ENCODE measurements at places on chromosomes 3 and 15.

DNA sequence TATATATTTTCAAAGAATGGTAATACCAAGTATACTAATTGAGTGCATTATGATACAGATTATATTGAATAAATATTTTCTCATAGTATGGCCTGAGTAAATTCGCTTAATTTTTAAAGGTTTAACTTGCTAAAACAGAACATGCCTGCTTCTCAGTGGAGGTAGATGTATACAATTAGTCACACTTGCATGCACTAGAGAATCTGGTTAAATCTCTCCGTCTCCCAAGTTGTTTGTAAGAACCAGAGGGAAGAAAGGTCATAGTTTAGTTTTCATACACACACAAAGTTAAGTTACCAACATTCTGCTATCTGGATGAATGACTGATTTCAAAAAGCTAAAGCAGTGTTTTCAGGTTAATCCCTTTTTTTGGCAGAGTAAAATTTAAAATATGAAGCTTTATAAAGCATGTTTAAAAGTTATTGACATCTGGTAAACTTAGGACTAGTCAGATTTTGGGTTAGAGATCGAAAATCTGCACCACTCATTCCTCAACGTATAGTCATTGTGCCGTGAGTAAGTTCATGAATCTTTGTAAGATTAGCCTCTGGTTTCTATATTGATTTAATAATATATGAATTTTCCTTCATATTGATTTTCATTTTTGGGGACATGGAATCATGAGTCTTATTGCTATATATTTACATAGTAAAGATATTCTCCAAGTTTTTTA, 117.6 kb upstream of the SAMMSON start:
- DNase-seq = no peak

DNA sequence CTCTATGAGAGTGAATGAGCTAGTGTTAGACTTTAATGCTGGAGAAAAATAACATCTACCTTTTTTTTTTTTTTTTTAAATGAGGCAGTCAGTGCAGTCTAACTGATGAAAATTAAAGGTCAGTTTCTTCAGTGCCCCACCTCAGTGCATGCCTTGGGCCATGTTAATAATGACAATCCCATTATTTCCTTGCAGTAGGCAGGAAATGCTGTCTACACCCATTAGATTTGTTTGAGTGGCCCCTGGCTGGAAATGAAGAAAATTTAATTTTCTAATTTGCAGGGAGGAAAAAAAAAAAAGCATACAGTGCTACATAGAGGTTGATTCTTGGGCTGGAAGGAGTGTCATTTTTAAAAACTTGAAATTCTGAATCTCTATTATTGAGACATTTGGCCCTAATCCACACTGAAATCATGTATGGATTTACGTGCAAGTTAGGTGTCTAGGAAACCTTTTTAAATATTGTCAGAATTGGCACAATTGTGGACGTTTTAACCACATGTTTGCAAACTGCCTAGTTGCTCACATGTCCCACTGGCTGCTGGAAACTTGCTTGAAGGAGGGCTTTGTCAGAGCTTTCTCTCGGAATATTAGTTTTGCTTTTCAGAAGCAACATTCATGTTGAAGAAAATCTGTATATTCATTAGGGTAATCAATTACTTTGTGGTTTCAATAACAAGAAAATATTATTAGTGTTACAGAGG, 18.4 kb downstream of the FNDC3B start:
- DNase-seq = no peak

DNA sequence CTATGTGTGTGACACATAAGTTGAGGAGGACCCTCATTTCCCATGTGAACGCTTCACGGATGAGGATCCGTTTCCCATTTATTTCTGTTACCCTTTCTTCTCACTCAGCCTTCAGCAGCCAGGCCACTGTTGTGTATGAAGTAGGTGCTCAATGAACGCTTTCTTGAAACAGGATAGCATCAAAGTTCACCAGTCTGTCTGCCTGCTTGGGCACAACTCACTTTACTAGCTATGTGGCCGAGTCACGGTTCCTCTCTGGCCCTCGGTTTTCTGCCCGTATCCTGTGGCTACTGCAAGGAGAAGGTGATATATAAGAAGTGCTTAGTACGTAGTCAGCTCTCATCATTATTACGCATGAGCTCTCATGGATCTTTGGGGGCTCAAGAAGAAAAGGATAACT, 22.4 kb downstream of the ACSBG1 start:
- no peak for DNase-seq

DNA sequence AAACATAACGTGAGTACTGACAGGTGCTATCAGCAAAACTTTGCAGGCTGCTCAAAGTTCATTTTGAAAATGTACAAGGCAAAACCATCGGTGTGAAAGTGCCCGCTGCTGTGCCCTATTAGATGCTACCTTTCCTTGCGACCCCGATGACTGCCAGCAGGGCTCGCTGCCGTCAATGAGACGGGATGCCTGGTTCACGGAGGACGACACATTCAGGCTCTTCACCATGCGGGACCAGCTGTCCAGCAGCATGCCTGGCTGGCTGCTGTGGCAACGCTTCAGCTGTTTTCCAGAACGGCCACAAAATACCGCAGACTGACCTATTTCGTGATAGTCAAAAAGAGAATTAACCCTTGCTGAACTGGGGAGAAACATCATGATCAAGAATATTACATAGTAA, 92.7 kb upstream of the OCA2 start:
- DNase-seq = peak; percentile 27

GRCh38 chr3:105622169-105622568, 246.6 kb downstream of the CBLB start:
- DNase-seq = no peak

DNA sequence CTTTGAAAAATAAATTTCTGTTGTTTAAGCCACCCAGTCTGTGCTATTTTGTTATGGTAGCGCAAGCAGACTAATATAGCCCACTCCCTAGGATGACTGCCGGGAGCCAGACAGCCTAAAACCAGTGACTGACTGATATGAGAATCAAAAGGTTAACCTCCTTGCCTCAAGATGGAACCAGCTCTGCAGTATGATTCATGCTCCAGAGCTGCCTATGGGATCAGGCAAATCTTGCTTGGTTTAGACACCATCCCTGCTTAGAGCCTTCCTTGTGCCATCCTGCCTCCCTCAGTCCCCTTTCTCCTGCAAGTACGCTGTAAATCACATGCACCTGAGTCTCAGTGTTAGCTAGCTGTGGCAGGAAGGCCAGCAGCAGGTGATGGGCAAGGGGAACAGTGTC, 39.3 kb downstream of the TRANK1 start:
- no peak for DNase-seq

GRCh38 chr3:130250982-130251381, 94.5 kb upstream of the COL6A5 start:
- DNase-seq = no peak

Data from body of pancreas (tissue), 4 donors.